Thyroid gland (tissue), 4 donors: ENCODE measurements at places on chromosomes 2 and 18. TPM values are rescaled to one million over a fixed set of nuclear protein-coding genes. Genes with fewer than 3 reads are reported as not detected.

Gene RSAD2
- 4.9 TPM for total RNA-seq

Gene IL36G
- not detected for total RNA-seq

Gene YES1
- total RNA-seq = 69.1 TPM

Gene ARPC2
- total RNA-seq = 171 TPM

Gene TNFRSF11A
- 9.0 TPM for total RNA-seq

Gene TTR
- not detected for total RNA-seq

Gene TCF23
- total RNA-seq = not detected

Gene AQP12A
- not detected for total RNA-seq

Gene CASP10
- 21.6 TPM for total RNA-seq

Gene PUS10
- total RNA-seq = 16.7 TPM

Gene TMEM182
- 3.3 TPM for total RNA-seq

Gene ERLEC1
- total RNA-seq = 54.1 TPM
